ENCODE measurements at places on chromosomes 4 and X. TPM values are rescaled to one million over a fixed set of nuclear protein-coding genes. Genes with fewer than 3 reads are reported as not detected.

DNA sequence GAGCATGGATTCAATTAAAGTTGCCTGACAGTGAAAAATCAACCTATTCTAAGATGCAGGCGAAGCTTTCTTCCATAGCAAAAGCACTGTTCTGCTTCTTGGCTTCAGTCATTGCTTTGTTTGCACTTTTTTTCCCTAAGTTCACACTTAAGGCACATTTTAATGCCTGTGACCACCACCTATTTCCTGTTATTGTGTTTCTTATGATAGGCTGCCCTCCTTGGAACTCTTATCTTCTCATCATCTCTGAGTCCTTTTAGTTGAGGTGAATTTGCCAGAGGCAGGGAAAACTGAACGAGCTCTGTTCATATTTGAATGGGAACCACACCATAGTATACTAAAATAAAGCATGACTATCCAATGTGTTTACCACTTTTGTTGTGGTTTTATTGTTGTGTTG, 119.8 kb downstream of the SPCS3 start:
- DNase-seq = no peak

- DNase-seq = no peak
These were observed 66.0 kb downstream of the RPS3A start for GRCh38 chr4:151165205-151166000.

GRCh38 chrX:68429216-68429615, 4.1 kb downstream of the OPHN1 start:
- no peak for DNase-seq

Gene FAM53A
- 0.90 TPM for total RNA-seq

Gene ZNF157
- 0.58 TPM for total RNA-seq

Gene FBXW7
- total RNA-seq = 53.0 TPM

Gene PGAM4
- total RNA-seq = not detected

Gene TAF7L
- total RNA-seq = not detected

Gene TMEM185A
- total RNA-seq = 31.4 TPM

Gene MAGEA2B
- total RNA-seq = 1.1 TPM

All from type B pancreatic cell (in vitro differentiated cells).